ENCODE measurements at places on chromosomes 3 and 15. TPM values are rescaled to one million over a fixed set of nuclear protein-coding genes. Genes with fewer than 3 reads are reported as not detected.

GRCh38 chr3:14125193-14126016 lies 553 bp downstream of the TMEM43 start:
- DNase-seq, result no peak

DNA sequence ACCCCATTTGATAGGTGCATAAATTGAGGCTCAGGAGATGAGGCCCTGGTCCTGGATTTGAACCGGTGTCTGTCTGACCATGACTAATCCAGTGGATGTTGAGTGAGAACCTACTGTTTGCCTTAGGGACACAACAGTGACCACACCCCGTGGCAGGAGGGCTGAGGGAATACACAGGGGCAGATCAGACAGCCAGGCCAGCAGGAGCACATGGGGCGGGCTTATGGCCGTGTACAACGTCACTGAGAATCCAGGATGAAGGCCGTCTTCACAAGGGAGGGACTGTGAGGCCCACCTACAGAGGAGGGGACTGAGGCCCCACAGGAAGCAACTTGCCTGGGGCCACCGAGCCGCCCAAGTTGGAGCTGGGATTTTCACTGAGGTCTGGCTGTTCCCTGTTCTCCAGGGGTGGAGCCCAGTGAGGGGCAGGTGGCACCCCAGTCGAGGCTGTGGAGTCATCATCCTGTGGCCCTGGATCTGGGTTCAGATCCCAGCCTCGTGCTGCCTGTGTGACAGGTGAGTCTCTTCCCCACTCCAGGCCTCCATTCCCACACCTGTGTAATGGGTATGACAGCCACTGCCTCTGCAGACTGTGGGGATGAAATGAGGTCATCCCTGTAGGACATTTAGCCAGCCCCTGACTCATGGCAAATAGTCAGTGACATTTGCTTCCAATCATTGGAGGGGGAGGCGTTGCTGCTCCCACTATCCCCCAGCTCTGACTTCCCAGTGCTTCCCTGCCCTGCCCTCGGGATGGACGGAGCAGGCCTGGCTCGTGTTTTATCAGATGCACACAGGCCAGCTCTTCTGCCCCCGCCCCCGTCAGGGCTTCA lies 6.3 kb upstream of the PLXND1 start:
- DNase-seq, result no peak

GRCh38 chr3:192867645-192868044 lies 50.0 kb downstream of the MB21D2 start:
- DNase-seq, result no peak

DNA sequence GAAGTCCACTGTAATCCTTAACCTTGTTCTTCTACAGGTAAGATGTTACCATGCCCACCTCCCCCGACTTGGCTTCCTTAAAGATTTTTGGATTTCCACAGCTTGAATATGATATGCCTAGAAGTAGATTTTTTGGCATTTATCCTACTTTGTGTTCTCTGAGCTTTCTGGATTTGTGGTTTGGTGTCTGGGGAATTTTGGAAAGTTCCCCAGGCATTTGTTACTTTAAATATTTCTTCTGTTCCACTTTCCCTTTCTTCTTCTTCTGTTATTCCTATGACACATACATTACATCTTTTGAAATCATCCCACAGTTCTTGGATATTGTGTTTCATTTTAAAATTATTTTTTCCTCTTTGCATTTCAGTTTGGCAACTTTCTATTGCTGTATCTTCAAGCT lies 122.1 kb upstream of the TMEM108 start:
- no peak for DNase-seq

Gene LRTM1
- polyA plus RNA-seq, result 0.62 TPM

All from thymus (tissue), 14 donors.